NCI-H1930 (cell line): ENCODE measurements at places on chromosomes 16 and 17.

DNA sequence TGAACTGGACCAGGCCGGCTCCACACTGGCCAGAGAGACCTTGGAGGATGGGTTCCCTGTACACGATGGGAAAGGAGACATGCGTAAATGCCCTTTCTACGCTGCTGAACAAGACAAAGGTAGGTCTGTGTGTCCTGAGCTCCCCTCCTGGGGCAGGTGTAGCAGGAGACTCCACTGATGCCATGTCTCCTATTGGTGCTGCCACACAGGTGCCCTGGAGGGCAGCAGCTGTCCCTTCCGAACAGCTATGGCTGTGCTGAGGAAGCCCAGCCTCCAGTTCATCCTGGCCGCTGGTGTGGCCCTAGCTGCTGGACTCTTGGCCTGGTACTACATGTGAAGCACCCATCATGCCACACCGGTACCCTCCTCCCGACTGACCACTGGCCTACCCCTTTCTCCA lies 29.2 kb downstream of the CDIP1 start:
- no peak for DNase-seq

DNA sequence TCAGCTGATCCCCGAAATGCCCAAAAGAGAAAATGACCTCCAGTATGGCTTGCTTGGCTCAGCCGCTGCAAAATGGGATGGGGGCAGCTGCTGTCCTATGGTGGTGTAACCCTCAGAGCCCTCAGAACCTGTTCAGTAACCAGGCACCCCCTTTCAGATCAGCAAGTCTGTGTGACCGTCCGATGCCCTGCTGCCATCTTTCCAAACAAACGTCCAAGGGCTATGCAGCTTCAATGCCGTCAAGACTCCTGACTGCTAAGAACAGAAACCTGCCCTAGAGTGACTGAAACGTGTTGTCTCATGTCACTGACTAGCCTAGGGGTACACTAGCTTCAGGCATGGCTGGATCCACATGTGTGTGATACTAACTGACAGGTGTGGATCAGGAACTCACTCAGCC lies 70.4 kb downstream of the GNAO1 start:
- no peak for DNase-seq

GRCh38 chr17:21089933-21090901 lies 36.5 kb upstream of the DHRS7B start:
- no peak for DNase-seq

GRCh38 chr17:82776454-82776853 lies 24.6 kb downstream of the TBCD start:
- DNase-seq = no peak

DNA sequence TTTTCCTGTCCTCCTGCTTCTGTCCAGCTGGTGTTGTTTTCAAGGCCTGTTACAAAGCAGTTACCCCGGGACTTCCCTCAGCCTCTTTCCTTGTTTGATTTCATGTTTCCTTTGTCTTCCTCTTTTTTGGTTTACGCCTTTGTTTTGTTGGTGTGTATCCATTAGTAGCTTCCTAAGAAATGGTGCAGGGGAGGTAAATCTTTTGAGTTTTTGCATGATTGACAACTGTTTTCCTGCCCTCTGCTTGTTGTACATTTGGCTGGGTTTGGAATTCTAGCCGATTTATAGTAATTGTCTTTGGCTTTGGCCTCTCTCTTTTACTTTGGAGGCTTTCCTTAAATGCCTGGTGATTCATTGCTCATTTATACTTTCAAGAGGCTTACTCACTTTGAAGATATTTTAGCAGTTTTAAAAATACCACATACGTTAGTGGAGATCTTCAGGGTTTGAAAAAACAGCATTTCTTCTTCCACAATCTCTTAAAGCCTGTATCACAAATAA lies 32.8 kb downstream of the DNAH2 start:
- DNase-seq = no peak

DNA sequence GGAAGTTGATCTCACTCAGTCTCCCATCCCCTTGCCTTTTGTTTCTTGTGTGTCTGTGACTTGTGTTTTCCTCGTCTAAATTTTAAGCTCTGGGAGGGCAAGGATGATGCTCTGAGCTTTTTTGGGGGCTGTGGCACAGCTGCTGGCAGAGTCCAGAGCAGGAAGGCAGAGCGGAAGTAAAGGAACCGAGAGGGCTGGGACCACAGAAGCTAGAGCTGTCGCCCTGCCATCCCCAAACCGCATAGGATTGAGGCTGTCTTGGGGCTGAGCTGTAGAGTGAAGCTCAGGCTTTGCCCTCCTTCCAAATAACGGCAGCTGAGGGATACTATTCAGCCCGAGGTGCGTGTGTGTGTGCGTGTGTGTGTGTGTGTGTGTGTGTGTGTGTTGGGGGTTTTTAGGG lies 3.8 kb upstream of the DNAH2 start:
- DNase-seq = no peak

DNA sequence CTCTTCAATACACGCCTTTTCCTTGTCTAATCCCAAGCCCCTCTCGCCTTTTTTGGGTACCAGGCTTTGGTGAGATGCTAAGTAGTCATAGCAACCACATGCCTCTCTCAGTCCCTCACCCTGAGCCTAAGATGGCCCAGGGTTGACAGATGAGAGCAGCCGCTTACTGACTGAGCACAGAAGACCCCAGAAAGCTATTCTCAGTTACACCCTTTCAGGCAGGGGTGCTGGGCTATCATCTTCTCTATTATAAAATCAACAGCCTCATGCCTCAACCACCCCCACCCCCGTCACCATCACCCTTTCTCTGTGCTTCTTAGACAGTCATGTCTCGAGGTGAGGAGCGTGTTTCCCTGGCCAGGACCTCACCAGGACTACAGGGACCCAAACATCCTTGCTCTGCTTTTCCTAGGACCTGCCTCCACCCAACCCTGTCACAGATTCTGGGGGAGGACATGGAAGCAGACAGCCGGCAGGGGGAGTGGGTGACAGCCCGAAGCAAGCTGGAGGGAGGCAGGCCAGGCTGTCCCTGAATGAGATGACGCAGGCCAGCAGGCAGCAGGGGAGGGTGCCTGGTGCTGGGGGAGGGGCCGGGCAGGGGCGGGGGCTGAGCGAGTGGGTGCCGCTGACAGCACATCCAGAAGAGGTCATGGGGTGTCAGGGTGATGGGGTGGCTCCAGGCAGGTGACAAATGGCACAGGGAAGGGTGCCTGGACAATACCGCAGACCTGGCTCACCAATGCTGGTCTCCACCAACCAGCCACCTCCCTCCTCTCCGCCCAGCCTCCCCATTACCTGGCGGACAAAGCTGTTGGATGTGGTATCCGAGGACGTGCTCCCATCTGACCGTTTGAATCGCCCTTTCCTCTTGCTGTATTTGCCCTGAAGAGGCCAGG lies 3.1 kb downstream of the CACNB1 start:
- no peak for DNase-seq

DNA sequence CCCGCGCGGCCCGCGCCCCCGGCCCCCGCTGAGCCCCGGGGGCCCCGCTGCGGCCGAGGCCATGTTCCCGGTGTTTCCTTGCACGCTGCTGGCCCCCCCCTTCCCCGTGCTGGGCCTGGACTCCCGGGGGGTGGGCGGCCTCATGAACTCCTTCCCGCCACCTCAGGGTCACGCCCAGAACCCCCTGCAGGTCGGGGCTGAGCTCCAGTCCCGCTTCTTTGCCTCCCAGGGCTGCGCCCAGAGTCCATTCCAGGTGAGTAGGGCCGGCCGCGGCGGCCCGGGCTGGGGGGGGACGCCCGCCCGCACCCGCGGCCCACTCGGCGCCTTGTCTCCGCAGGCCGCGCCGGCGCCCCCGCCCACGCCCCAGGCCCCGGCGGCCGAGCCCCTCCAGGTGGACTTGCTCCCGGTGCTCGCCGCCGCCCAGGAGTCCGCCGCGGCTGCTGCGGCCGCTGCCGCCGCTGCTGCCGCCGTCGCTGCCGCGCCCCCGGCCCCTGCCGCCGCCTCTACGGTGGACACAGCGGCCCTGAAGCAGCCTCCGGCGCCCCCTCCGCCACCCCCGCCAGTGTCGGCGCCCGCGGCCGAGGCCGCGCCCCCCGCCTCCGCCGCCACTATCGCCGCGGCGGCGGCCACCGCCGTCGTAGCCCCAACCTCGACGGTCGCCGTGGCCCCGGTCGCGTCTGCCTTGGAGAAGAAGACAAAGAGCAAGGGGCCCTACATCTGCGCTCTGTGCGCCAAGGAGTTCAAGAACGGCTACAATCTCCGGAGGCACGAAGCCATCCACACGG lies 504 bp downstream of the MAZ start:
- DNase-seq = peak; percentile 81

DNA sequence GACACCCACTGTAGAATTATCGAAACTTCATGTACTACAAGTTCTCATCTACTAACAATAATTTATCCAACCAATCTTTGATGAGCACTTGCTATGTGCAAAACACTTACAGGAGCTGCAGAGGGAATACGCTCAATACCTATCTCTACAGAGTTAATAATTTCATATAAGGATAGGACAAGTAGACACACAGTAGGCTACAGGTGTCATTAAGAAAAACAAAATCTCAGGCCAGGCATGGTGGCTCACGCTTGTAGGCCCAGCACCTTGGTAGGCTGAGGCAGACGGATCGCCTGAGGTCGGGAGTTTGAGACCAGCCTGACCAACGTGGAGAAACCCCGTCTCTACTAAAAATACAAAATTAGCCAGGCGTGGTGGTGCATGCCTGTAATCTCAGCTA lies 91.3 kb upstream of the PLEKHM1 start:
- no peak for DNase-seq

DNA sequence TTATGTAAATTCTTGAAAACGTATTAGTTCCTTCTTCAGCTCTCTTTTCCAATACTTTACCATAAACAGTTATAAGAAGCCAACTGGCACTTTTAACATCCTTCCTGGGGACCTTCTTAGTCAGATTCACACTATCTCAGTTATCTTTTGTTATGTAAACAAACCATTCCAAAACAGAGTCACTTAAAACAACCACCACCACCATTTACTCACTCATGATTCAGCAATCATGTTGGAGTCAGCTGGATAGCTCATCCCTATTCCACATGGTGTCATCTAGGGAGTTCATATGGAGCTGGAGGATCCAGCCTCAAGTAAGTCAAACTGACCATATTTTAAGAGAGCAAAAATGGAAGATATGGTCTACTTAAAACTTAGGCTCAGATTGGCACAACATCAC lies 240.3 kb upstream of the IRX3 start:
- DNase-seq = no peak
